CD8-positive, alpha-beta T cell (primary cell): ENCODE measurements at places on chromosomes 12 and 14. TPM values are rescaled to one million over a fixed set of nuclear protein-coding genes. Genes with fewer than 3 reads are reported as not detected.

KCNA1 gene
- not detected for total RNA-seq

SLC10A1 gene
- not detected for total RNA-seq

GRCh38 chr12:57223191-57224165, 6.0 kb upstream of the SHMT2 start:
- DNase-seq, result no peak

DNA sequence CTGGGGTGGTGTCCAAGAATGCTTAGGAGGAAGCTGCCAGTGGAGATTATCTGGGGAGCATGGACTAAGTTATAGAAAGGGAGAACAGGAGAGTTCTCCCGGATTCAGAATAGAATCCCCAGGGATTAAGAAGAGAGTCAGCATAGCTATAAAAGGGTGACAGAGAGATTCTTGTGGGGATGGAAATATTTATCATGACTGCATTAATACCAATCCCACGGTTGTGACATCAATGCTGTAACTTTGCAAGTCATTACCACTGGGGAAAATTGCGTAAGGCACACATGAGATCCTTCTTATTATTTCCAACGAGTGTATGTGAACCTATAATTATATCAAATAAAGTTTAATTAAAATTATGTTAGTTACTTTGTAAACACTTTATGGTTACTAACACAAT, 447.9 kb upstream of the TMEM132C start:
- no peak for DNase-seq

DNA sequence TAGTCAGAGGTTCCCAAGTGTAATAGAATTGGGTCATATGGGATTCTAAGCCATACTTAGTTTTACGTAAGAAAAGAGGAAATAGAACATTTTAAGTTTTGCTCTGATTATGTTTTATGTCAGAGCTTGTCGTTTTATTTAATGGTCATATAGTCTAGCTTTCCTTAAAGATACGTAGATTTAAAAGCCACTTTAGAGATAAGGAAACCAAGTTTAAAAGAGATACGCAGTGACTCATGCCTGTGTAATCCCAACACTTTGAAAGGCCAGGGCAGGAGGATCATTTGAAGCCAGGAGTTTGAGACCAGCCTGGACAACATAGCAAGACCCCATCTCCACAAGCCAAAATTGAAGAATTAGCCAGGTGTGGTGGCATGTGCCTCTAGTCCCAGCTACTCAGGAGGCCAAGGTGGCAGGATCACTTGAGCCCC, 19.5 kb downstream of the MAPK1IP1L start:
- no peak for DNase-seq

DNA sequence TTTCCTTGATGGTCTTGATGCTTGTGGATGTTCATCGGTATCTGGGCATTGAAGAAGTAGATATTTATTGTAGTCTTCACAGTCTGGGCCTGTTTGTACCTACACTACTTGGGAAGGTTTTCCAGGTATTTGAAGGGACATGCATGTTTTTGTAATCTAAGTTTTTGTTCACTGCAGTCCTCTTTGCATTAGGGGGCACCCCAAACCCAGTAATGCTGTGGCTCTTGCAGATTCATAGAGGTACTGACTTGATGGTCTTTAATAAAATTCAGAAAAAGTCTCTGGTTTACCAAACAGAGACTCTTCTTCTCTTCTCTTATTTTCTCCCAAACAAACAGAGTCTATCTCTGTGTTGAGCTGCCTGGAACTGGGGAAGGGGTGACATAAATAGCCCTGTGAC, 150.9 kb upstream of the SLC16A7 start:
- peak; percentile 31 for DNase-seq

GRCh38 chr14:83164016-83164415, 1630.4 kb upstream of the SEL1L start:
- DNase-seq, result no peak

- peak; percentile 83 for DNase-seq
Observed at GRCh38 chr12:388541-389141, 479 bp downstream of the KDM5A start.

GRCh38 chr12:92028441-92028709, 117.3 kb downstream of the BTG1 start:
- DNase-seq, result no peak

DNA sequence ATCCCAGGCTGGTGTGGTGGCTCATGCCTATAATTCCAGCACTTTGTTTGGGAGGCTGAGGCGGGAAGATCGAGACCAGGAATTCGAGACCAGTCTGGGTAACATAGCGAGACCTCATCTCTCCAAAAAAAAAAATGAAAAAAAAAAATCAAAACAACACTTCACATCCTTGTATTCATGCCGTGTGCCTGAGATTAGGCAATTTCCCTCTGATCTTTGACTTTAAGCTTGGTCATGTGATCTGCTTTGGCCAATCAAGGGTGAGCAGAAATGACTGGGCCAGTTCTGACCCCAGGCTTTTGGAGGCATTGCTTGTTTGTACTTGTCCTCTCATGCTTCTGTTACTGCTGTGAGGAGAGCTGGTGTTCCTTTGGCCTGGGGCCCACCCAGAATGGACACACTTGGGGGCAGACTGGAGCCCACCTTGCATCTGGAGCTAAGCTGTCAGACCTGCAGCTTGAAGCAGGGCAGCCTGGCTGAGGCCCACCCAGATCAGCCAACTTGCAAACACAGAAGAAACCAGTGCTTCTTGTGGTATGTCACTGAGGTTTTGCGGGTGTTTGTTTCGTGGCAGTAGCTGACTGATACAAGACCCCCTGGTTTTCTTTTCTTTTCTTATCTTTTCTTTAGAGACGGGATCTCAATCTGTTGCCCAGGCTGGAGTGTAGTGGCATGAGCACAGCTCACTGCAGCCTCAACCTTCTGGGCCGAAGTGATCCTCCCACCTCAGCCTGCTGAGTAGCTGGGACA, 29.7 kb upstream of the TBX3 start:
- no peak for DNase-seq

DNA sequence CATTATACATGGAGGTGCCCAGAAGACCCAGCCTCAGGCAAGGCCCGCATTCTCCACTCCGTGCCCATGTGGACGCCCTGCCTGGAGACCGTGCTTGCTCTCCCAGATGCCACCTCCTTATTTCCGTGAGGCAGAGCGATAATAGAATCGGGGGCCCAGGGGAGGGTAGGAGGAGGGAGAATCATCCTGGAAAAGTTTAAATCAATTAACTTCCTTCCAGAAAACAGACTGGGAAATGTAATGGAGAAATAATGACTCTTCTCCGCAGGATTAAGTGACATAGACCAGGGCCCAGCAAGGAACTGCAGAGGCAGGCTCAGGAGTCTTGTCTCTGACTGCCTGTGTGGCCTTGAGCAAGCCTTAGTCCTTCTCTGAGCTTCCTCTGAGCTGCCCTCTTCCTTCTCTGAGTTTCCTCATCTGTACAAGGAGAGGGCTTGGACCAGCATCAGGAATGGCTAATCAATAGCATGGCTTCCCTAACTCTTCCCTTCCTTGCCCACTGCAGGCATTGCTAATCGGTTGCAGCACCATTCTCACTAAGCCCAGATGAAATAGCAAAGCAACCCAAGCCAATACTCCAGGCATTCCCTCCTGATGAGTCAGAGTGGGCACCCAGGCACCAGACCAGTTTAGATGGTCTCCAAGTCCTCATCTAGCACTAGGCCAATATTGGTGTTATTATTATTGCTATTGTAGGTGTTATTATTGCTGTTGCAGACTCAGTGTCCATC, 11.3 kb upstream of the FAM222A start:
- DNase-seq, result no peak

DNA sequence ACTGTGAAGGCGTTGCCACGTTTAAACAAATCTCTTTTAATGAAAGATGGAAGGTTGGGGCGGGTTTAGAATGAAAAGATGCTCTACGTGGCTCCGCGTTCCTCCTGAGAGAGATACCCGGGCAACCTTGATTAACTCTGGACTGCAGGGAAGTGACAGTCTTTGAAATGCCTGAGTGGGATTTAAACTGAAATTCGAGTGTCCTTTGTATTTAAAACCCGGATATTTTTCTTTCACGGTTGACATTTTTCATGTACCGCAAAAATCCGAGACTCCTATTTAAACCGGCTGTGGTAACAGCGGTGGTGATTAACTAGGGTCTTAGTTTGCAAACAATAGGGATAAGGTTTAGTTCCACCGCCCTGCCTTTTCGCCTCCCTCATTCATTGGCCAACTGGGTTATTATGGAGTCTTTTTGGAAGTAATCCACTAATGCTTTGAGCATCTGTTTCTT, 707 bp downstream of the G2E3 start:
- DNase-seq, result no peak

DNA sequence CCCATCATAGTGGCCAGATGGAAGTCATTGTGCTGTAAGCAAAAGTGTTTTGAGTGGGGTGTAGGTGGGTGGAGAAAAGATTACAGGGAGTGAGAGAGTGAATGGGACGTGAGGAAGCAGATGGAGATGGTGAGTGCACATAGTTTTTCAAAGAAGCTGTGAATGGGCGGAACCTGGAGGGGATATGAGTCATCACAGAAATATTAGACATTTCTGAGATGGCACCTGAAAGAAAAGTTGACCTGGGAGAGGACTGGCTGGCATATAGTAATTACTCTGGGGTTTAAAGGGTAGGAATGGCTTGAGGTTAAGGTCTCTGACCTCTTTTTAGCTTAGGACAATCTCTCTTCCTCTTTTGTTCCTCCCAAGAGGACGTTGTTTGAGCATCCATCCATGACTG, 50.5 kb downstream of the ANO4 start:
- DNase-seq, result no peak

DNA sequence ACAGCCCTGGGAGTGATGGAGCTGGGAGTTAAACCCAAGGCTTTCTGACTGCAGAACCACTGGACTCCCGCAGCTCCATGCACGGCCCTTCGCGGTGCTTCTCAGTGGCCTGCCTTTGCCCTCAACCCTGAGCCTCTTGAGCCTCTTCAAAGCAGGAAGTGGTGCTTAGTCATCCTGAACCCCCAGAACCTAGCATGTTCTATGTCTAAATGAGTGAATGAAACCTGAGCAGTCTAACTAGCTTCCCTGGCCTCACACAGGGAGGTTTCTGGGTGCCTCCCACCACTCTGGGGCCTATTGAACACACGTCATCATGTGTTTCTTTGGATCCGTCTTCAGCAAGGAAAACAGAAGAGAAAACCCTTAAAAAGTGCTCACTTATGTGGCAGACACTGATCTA, 117.9 kb upstream of the SFSWAP start:
- DNase-seq, result no peak

DNA sequence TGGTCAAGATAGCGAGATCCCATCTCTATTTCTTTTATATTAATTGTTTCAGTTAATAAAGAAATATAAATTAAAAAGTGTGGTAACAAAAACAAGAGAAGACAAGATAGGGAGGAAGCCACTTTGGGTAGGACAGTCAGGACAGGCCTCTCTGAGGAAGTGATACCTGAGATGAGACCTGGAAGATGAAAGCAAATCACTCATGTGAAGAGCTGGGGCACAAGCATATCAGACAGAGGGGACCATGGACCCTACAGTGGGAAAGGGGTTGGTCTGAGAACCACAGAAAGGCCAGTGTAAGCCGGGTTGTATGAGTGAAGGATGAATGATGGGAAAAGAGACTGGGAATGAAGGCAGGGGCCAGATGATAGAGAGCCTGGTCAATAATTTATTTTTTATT, 1.8 kb upstream of the MED6 start:
- DNase-seq, result no peak

DNA sequence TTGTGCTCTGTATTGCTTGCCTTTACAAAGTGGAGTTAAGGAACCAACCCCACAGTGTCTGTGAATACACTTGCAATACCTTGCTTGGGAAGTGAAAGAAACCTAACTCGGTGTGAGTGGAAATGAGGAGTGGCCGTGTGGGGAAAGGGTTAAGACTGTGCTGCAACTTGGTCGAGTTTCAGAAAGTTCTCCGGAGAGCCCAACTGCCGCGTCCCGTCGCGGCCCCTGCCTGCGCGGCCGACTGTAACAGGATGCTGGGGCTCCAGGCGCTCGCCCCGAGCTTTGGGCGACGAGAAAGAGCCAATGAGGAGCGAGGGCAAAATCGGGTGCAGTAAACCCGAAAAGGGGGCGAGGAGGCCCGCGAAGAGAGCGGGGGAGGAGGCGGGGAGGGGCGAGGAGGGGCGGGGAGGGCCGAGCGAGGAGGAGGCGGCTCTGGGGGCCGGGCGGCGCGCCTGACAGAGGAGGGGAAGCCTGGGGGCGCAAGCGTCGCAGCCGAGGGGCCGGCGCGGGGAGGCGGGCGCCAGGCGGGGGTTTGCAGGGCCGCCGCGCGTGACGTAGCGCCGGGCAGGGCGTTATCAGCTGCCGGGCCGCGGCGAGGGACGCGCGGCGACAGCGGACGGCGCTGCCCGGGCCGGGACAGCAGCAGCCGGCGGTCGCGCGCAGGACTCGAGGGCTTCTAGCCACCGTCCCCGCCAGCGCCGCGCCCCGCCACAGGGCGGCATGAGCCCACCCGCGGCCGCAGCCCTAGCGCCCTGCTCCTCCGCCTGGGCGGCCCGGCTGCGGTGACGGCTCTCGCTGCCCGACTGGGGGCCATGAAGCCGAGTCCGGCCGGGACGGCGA, at the start of gene DACT1:
DACT1 (plus strand) TSS at position 572 of the 840 bp plus-strand sequence; CDS start at position 813, 241 bp downstream.
- no peak for DNase-seq

GRCh38 chr12:112167718-112168525, 42.6 kb downstream of the TRAFD1 start:
- no peak for DNase-seq

- DNase-seq, result no peak
Observed at GRCh38 chr12:52026263-52026662, 19.5 kb downstream of the TAMALIN start.

GRCh38 chr12:90323217-90323616, 614.6 kb upstream of the ATP2B1 start:
- no peak for DNase-seq

DNA sequence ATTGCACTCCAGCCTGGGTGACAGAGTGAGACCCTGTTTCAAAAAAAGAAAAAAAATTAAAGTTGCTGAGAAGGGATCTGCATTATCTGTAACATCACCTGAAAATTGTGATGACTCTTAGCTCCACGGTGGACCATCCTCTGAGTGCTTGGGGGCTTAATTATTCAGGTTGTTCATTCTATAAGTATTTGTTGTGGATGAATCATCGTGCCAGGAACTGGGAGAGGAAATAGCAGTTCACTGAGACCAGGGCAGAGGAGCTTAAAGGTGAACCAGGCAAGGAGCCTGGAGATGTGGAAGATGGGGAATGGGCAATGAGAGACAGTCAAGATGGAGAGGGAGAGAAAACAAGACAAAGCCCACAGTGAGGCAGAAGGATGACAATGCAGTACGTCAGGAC, 25.5 kb upstream of the GSC start:
- no peak for DNase-seq

GRCh38 chr12:8662593-8662992, at the start of gene MFAP5:
MFAP5 (minus strand) TSS chr12:8662826; CDS start chr12:8662104, 722 bp downstream.
- DNase-seq, result no peak

- no peak for DNase-seq
Observed at GRCh38 chr12:13777374-13777773, 204.0 kb downstream of the GRIN2B start.
